Heart left ventricle (tissue), 16 donors: ENCODE measurements at places on chromosomes 1 and 21.

- H3K36me3 ChIP-seq = no peaks in the 10 kb centered on the region
- no peak overlapping the region for H3K4me3 ChIP-seq
- DNase-seq = no peak
Measured at GRCh38 chr1:183676586-183677189, 23.6 kb upstream of the APOBEC4 start.

- no peaks in the 10 kb centered on the region for H3K36me3 ChIP-seq
- H3K4me3 ChIP-seq = peak overlapping the region; percentile 90
- H3K27ac ChIP-seq = peak overlapping the region; percentile 78
Measured at GRCh38 chr1:17440074-17440826, 773 bp upstream of the RCC2 start.

GRCh38 chr1:37946703-37947360, at the start of gene INPP5B:
INPP5B (minus strand) TSS chr1:37947053; CDS start chr1:37946308, 745 bp downstream.
- peaks cover 25% of the 10 kb centered on the region for H3K4me1 ChIP-seq
- peaks cover 35% of the 10 kb centered on the region for H3K36me3 ChIP-seq
- peak; percentile 92 for DNase-seq
- H3K27ac ChIP-seq = peak within 1 kb of the TSS; percentile 90
- no peaks in the 10 kb centered on the region for H3K27me3 ChIP-seq

DNA sequence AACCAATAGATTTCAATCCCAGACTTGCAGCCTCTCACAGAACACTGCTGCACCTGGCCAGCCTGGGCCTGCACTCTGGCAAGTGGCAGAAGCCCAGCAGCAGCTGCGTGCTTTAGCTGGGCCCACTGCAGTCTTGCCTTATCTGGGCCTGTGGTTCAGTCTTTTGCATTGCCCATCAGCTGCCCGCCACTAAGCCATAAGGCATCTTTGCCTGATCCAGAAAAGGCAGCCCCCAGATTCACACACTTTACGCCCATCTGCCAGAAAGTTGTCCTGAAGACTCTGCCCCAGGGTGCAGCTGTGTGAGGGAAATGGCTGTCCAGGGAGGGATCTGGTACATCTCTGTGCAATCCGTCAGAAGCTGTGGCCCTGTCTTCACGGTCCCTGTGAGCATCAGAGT, 217.0 kb downstream of the DNAH14 start:
- H3K4me1 ChIP-seq = no peaks in the 10 kb centered on the region
- H3K4me3 ChIP-seq = no peak overlapping the region
- DNase-seq = no peak
- H3K27me3 ChIP-seq = no peaks in the 10 kb centered on the region
- H3K27ac ChIP-seq = no peak overlapping the region

GRCh38 chr21:31395791-31396190, 51.7 kb upstream of the TIAM1 start:
- no peaks in the 10 kb centered on the region for H3K36me3 ChIP-seq
- no peak overlapping the region for H3K27ac ChIP-seq
- DNase-seq = no peak
- H3K4me1 ChIP-seq = no peaks in the 10 kb centered on the region
- no peaks in the 10 kb centered on the region for H3K27me3 ChIP-seq

DNA sequence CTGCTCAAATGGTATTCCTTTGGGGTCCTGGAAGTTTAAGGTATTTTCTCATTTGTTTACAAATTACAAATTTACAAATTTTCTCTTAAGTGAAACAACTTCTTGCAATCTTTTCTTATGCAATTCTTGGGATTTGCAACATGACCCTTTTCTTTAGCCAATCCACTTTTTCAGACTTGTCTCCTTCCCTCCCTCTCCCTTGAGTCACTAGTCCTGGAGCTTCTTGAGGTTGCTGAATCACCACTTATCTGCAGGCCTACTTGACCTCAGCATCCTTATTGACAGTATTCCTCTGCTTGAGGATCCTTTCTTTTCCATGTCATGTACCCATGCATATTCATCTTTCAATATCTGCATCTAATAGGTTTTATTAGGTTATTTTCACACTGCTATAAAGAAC, 302.8 kb upstream of the ADAMTS5 start:
- H3K27me3 ChIP-seq = no peaks in the 10 kb centered on the region
- DNase-seq = no peak
- no peaks in the 10 kb centered on the region for H3K4me1 ChIP-seq
- no peak overlapping the region for H3K4me3 ChIP-seq
- H3K36me3 ChIP-seq = no peaks in the 10 kb centered on the region
- H3K27ac ChIP-seq = no peak overlapping the region

DNA sequence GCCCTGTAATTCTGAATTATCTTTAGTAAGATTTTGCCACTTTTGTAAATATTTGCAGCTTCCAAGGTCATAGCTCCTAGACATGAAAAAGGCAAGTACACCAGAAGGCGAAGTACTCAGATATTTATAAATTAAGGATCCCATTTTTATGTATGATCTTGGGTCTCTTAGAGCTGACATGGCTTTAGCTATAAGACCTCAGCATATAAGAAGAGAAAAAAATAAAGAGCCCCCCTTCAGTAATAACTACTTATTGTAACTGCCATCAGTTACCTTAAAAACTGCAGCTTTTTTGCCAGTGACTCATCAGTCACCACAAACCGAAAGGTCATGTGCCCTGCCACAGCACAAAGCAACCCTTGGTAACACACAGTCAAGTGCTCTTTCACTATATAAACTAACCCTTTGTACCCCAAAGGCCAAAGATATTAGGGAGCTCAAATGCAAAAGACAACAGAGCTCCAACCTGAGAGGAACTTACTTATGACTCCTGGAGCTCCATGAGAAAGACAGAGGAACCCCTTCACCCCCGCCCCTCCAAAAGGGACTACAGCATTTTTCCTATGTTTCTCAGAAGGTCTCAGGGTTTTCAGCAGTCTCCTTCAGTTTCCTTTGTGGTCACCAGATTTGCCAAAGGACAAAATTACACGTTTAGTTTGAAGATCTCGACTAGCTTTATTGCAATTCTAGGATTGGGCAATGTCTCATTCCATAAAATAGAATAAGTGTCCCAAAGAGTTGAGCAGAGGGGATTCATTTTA, 219.8 kb upstream of the DUSP10 start:
- no peaks in the 10 kb centered on the region for H3K36me3 ChIP-seq
- no peaks in the 10 kb centered on the region for H3K27me3 ChIP-seq

- H3K4me1 ChIP-seq = peaks cover 6% of the 10 kb centered on the region
- no peak overlapping the region for H3K27ac ChIP-seq
- H3K4me3 ChIP-seq = no peak overlapping the region
- DNase-seq = no peak
Measured at GRCh38 chr1:26574719-26575251, 45.2 kb downstream of the RPS6KA1 start.

DNA sequence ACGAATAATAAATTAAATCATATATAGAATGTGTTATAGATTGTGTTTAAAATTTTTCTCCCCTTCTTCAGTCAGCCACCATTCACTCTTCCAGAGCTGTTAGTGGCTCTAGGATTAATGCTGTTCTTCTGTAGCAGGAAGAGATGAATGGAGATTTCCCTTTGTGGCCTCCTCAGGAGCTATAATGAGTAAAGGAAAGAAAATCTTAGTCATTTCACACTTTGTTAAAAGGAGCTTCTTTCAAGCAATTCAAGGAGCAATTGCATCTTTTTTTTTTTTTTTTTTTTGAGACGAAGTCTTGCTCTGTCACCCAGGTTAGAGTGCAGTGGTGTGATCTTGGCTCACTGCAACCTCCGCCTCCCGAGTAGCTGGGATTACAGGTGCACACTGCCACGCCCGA, 23.7 kb upstream of the TMCO2 start:
- no peaks in the 10 kb centered on the region for H3K4me1 ChIP-seq
- DNase-seq = no peak
- H3K4me3 ChIP-seq = no peak overlapping the region
- peaks cover 72% of the 10 kb centered on the region for H3K36me3 ChIP-seq
